ENCODE measurements at places on chromosomes 13 and 19. TPM values are rescaled to one million over a fixed set of nuclear protein-coding genes. Genes with fewer than 3 reads are reported as not detected.

DNA sequence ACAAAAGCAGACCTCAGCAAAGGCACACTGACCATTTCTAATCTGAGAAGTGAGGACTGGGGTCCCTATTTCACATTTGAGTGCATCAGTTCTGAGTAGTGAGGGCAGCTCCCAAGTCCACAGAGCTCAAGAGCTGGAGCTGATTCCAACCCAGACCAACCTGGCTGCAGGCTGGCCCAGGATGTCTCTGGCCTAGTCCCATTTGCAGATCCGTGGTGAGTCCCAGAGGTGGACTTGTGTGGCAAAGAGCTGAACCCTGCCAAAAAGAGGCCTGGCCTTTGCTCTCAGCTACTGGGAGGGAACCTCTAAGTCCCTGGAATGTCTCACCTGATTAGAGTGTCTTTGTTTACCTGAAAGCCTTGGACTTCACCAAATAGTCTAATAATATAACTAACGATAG, 14.6 kb downstream of the SIGLEC7 start:
- no peak for DNase-seq

DNA sequence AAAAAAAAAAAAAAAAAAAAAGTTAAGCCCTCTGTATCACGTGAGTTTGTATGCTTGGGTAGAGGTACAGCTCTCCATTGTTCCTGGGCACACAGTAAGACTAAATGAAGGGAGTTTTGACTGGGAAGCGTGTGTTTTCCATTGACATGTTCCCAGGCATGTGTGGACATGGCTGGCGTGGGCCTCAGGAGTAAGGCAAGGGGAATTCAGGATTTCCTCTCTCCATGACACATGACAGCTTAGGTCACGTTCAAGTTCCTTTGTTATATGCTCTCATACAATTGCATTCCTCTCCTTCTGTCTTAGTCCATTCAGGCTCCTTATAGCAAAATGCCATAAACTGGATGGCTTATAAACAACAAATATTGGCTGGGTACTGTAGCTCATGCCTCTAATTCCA, 17.1 kb upstream of the MAP3K10 start:
- DNase-seq: no peak

DNA sequence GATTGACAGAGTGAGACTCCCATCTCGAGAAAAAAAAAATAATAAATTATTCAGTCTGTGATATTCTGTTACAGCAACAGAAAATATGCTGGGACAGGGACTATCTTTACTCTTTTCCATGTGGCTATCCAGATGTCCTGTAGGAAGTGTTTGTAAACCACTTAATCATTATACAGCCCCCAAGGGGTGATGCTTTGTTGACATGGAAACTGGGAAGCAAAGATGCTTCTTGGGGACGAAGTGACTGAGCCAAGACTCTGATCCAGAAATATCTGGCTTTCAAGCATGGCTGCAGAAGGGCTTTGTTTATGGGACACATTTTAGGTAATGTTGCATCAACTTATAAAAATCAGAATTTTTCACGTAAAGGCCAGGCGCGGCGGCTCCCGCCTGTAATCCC, 5.4 kb downstream of the ZNF8 start:
- no peak for DNase-seq

DNA sequence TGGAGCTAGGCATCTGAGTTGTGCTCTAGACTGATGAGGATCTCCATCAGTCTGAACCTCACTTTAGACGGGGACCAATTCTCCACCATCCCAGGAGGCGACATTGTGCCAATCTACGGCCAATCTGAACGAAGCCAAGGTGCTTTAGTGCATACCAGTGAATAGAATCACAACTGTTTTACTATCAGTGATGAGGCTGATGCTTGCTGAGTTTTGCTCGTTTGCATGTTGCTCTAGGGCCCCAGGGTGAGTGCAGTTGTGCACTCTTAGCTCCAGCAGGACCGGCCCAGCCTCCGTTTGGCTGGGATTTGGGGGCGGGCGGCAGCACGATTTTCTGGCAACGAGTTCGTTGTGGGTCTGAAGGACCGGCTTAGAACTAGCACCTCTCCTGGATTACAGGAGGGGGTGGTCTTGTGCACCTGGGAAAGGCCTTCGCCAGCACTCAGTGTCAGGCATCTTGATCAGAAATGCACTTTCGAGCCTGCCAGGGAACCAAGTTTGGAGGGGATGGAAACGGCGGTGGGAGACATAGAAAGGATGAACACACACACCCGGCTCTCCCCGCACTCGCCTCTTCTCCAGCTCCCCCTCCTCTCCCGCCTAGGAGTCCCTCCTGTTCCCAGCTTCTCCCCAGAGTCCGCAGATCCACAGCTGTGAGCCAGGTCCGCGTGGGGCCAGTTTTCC, 4.4 kb downstream of the GSX1 start:
- DNase-seq: no peak

- DNase-seq: peak; percentile 37
These were observed 7.3 kb upstream of the DGKH start for GRCh38 chr13:42041011-42041683.

GRCh38 chr13:78319101-78319627, 284.2 kb downstream of the POU4F1 start:
- DNase-seq: no peak

- peak; percentile 65 for DNase-seq
These were observed 857.1 kb downstream of the GPC5 start for GRCh38 chr13:92255526-92255925.

GRCh38 chr13:31477961-31478360, 261.4 kb upstream of the RXFP2 start:
- no peak for DNase-seq

GRCh38 chr19:30916238-30916637, 433.0 kb downstream of the TSHZ3 start:
- no peak for DNase-seq

GRCh38 chr13:80371840-80372509, 31.0 kb upstream of the SPRY2 start:
- DNase-seq: no peak

DNA sequence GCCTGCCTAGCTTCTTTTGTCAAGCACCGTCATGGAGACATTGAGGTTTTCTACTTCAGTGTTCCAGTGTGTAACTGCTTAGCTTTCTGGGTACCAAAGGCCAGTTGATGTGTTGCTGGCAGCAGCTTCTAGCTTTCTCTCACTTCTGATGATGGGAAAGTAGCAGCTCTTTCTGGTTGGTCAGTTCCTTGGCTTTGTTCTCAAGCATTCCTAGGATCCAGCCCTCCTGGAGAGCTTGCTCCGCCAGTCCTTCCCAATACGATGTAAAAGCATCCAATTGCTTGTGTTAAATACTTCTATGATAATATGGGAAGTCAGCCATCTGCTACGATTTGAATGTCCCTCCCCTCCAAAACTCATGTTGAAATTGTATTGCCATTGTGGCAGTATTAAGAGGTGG, 182.8 kb downstream of the UGGT2 start:
- no peak for DNase-seq

GRCh38 chr13:21012841-21013681, 48.3 kb downstream of the LATS2 start:
- DNase-seq: no peak

- no peak for DNase-seq
These were observed 13.8 kb downstream of the STK24 start for GRCh38 chr13:98563071-98563470.

GRCh38 chr19:45827459-45828093, 12.5 kb upstream of the RSPH6A start:
- no peak for DNase-seq

- DNase-seq: no peak
These were observed 2.6 kb upstream of the MAB21L1 start for GRCh38 chr13:35479038-35479492.

- no peak for DNase-seq
These were observed 45.8 kb downstream of the MIPEP start for GRCh38 chr13:23843436-23843835.

DNA sequence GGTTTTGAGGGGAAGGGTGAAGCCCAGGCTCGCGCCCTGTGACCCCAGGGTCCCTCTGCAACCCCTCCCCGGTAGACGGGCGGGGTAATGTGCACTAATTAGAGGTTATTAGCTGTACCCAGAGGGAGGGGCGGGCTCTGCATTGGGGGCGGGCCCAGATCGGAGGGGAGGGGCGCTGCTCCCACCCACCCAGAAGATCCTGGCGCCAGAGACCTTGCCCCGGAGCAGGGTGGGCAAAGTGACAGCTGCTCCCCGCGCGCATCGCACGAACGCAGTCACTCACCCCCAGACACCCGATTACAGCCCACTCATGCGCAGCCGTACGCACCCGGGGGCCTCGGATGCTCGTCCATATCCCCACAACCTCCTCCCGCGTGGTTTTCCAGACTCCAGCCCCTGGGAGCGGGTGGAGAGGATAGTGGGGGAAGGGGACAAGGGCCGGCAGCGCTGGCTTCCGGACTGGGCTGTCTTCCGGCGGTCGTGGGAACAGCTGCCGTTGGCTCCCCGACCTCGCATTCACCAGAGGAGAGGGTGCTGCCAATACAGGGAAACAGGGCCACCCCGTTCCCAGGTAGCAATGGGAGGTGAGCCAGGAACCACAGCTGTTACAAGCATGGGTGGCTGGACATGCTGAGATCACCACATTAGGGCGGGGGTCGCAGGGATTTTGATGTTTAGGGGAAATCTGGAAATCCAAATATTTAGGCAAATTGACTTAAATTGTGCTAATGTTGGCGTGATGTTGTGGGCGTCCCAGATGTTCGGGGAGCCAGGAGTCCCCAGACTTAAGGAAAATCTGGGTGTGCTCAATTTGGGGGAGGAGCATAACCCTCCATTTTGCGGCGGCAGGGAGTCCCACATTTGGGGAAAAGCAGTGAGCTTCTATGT, 2.9 kb upstream of the HOOK2 start:
- DNase-seq: peak; percentile 74

- no peak for DNase-seq
These were observed 33.6 kb upstream of the UBL3 start for GRCh38 chr13:29883941-29884518.

GRCh38 chr19:50261446-50261970, 58.1 kb downstream of the MYH14 start:
- DNase-seq: no peak

GRCh38 chr19:35513628-35514281, at the start of gene DMKN:
DMKN (minus strand) TSS chr19:35513649; CDS start chr19:35513475, 174 bp downstream.
- DNase-seq: no peak

- DNase-seq: peak; percentile 28
These were observed 6.0 kb upstream of the WDR88 start for GRCh38 chr19:33125929-33126388.

DNA sequence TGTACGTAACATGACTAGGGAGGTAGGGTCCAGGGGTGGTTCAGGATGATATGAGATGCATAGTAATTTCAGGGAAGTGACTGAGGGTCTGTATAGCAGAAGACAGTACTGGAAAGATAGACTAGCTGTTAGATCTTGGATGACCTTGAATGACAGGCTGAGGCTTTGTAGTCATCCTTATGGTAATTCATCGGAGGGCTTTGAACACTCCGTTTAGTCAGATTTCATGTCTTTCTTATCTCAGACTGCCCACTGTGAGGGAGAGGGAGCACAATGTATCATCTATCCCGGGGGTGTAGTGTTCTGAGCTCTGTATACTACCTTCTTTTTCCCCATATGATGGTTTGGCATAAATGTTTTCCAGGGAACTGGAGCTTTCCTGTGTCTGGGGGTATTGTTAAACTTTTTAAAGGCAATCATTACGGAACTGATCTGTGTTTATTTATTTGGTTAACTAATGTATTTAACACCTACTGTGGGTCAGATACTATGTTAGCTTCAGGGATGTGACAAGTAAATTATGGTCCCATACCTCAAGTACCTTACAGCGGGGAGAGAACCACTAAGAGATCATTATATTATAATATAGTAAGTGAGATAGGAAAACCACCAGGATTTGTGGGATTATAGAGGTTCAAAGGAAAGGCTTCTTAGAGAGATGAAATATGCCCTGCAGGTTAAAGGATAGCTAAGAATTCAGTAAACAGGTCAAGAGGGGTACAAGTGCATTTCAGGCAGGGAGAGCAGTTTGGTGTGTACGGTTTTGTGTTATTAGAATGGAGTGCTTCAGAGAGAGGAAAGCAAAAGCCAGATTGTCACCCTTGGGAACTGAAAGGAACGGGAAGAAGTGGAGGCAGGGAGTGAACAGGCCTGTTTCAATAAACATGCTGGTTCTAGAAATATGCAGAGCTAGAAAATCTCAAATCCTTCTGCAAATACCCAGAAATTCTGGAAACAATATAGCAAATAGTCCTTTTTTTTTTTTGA, 164.8 kb upstream of the KL start:
- DNase-seq: no peak

GRCh38 chr13:53490752-53491151, 462.1 kb downstream of the OLFM4 start:
- no peak for DNase-seq

GRCh38 chr13:92251671-92252210, 853.3 kb downstream of the GPC5 start:
- peak; percentile 28 for DNase-seq

DNA sequence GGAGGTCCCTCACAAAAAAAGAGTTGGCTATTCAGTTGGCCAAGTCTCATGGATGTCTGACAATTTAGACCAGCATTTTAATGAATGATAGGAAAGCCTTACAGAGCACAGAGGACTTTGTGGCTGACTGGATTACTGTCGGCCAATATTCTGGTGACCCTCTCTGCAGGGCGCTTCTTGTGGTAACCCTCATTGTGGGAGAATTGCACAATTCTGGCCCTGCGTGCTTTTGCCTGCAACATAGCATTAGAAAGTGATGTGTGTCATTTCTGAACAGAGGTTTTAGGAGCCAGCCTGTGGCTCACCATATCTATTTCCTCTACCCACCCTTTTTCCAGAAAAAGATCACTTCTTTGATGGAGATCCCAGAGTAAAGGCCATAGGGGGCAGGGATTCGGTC, 71.4 kb downstream of the EFNB2 start:
- DNase-seq: no peak

DNA sequence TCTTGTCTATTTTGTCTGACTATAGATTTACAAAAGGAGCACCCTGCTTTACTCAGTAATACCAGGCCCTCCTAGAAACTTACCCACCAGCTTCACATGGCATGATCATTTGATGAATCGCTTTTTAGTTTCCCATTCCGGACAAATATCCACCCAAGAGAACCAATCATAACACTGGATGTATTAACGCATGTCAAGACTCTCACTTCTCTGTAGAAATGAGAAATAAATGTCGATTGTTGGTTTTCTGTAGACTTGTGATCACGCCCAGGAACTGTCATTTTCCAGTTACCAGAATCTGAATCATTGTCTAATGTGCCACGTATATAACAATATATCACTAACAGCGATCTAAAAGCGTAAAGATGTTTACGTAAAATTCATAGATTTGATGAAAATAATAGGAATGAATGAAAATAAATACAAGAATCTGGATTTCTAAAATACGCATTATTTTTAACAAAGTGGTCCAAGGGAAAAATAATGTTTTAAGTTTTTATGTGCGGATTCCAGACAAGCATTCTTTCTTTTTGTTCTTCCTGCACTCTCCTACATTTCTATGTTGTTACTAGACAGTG, 14.0 kb downstream of the CDX2 start:
- no peak for DNase-seq

OR7C1 gene
- 0.22 TPM for polyA plus RNA-seq

UBE2L5 gene
- 0.81 TPM for polyA plus RNA-seq

ANKLE1 gene
- polyA plus RNA-seq: 1.8 TPM

SHISA2 gene
- polyA plus RNA-seq: 45.2 TPM

ZNF813 gene
- polyA plus RNA-seq: 5.3 TPM

CYP4F12 gene
- polyA plus RNA-seq: 10.7 TPM

ADAMTSL5 gene
- 0.54 TPM for polyA plus RNA-seq
